ENCODE measurements at places on chromosomes 6 and 20. TPM values are rescaled to one million over a fixed set of nuclear protein-coding genes. Genes with fewer than 3 reads are reported as not detected.
A peak's percentile ranks its signal among the peaks of the same experiment; 100 is the strongest.

GRCh38 chr6:3823671-3824070, 25.5 kb upstream of the FAM50B start:
- DNase-seq: no peak

DNA sequence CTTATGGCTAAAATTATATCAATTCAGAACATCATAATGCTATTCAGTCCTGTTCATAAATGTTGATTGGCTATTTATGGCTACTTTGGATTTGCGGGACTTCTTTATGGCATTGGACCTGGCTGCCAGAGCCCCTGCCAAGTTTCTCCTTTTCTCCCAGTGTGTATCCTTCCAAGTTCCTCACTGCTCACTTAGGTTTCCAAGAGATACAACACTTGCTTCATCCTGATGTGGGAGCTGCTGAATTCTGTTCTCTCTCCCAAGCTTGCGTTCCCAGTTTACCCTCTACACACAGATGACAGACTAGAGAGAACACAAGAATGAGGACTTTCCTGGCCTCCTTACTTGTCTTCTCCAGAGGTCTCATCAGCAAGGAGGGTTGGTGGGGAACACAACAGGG, 18.4 kb upstream of the DAAM2 start:
- DNase-seq: no peak

- no peak for DNase-seq
Measured at GRCh38 chr6:129517288-129517687, 192.7 kb downstream of the ARHGAP18 start.

DNA sequence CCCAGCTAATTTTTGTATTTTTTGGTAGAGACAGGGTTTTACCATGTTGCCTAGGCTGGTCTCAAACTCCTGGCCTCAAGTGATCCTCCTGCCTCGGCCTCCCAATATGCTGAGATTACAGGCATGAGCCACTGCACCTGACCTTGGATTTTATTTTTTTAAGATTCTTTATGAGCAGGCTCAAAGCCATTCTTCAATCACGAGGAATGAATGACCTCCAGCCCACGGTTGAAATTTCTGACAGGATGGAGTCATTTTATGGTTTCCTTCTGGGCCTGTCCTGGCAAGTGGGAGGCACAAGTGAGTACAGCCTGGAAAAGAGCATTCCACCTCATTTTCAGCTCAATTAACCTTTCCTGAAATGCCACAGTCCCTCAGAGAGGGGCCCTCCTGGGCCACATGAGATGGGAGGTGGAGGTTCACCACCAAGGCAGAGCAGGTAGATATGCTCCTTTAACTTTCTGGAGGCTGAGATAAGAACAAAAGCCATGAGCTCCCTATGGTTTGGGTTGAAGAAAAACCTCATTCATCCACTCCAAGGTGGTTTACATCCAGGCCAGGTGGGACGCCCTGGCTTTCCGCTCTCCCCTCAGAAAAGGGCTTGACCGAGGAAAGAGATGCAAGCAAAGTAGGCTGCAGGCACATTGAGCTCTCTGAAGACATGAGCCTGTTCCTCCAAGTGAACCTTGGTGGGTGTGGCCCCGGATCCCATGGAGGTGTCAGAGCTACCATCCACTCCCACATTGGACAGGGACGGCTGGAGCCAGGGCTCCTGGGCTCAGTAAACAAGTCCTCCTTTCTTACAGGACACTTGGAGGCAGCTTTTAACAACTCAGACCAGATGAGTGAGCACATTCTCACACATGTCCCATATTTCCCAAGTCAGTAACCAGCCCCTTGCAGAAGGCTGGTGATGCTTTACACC, 208.5 kb upstream of the SSTR4 start:
- DNase-seq: no peak

GRCh38 chr6:131736003-131736596, 25.3 kb upstream of the CTAGE9 start:
- peak; percentile 23 for DNase-seq

The ZSCAN23 gene
- 1.3 TPM for total RNA-seq

DNA sequence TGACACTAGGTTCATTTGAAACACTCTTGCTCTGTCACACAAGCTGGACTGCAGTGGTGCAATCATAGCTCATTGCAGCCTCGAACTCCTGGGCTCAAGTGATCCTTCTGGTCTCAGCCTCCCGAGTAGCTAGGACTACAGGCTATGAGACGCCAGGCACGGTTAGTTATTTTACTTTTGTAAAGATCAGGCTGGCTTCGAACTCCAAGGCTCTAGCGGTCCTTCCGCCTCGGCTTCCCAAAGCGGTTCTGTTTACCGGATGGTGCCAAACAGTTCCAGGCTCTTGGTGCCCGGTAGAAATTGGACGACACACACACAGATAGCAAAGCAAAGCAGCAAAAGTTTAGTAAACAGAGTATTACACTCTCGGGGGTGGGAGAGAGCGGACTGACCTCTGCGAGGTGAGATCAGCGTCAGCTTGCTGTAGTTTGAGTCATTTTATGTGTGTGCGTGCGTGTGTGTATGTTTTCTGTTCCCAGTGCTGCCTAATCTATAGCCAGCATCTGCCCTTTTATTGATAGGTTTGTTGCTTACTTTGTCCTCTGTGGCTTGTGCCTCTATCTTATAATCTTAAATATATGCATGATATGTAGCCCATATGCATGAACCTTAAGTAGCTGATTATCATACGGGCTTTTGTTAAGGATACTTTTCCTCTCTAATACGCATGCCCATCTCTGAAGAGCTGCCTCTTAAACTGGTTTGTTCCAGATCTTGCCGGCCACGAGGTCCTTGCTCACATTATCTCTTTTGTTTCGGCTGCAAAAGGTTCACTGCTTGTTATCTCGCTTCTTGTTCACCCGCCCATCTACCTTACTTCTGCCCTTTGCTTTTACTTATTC, 75.2 kb downstream of the OR2B2 start:
- DNase-seq: peak; percentile 59

GRCh38 chr6:16402581-16402900, 164.2 kb downstream of the GMPR start:
- no peak for DNase-seq

The C4A gene
- 92.1 TPM for total RNA-seq

DNA sequence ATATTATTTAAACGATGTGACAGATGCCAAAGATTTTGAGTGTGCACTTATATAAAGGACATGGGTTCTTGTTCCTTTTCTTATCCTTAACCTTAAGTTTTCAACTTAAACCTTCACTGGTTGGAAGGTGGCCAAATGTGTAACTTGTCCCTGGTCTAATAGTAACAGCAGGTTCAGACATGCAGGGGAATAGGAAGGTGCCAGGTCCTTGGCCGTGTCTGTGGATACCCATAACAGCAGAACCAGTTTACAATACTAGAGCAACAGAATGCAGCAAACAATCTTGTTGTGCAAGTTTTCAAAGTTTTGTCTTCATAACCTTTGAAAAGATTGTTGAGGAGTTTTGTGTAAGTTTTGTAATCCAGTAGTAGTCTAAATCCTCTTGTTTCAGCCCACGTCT, 4.4 kb downstream of the MYB start:
- DNase-seq: no peak

DNA sequence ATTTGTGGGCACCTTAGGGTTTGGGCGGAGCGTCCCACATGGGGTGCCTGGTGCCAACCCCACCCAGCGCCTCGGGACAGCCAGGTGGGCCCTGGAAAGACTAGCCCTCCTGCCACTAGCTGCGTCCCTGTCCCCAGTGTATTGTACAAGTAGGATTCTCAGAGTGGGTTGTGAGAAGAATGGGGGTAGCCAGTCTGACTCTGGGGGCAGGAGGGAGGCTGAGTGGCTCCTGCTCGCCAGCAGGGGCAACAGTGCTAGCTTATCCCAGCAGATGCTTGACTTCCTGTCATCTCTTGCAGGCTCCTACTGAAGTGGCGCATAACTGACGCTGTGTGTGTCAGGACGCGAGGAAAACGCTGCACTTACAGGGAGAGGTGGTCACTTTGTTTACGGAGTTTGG, 9.3 kb downstream of the PSMA7 start:
- DNase-seq: peak; percentile 63

The POPDC3 gene
- 47.8 TPM for total RNA-seq

GRCh38 chr20:33948480-33948879, 45.2 kb upstream of the RALY start:
- no peak for DNase-seq

The HRH3 gene
- total RNA-seq: not detected

DNA sequence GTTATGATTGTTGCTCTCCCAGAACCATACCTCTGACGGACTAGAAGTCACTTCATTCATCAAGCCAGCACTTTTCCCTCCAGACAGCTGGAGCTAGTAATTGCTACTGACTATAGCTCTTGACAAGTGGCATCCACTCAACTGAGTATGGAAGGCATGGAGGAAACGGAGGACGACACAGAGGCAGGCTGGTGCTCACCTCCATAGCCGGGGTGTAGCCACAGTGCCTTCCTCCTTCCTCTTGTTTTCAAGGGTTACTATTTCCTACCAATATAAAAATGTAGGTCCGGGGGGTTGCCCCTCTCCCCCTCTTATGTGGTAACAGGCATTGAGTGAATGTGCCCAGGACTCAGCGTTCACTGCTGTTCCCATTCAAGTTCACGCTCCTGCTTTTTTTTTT, 23.5 kb upstream of the FOXC1 start:
- DNase-seq: no peak

- no peak for DNase-seq
Measured at GRCh38 chr6:167560673-167561569, 236.0 kb downstream of the TTLL2 start.

- no peak for DNase-seq
Measured at GRCh38 chr20:37944456-37944981, 41.6 kb downstream of the VSTM2L start.

- DNase-seq: no peak
Measured at GRCh38 chr20:17868151-17868550, 100.4 kb downstream of the SNX5 start.

GRCh38 chr6:42394881-42395620, 56.7 kb downstream of the TRERF1 start:
- no peak for DNase-seq

DNA sequence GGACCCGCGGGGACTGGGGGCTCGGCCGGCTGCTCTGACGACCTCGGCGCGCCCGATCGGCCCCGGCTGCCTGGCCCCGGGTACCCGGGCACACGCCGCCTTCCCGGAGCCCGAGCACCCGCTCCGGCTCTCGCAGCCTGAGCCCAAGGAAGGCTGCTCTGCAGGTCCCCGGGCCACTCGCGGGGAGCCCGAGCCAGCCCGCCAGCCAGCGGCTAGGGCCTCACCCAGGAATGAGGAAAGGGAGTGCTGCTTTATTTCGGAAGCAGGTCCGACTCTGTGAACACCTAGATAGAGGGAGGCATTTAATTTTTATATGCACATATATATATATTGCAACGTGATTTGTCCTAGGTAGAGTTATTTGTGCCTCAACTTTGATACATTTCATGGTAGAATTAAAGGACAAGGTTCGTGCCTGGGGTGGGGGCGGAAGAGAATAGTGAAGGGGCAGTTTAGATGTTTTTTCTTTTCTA, 15.5 kb downstream of the FOXA2 start:
- no peak for DNase-seq

The PAX1 gene
- total RNA-seq: not detected

GRCh38 chr6:168778201-168778600, 337.2 kb downstream of the SMOC2 start:
- peak; percentile 80 for DNase-seq

GRCh38 chr6:129774697-129775447, 64.9 kb upstream of the ARHGAP18 start:
- no peak for DNase-seq

The WFDC11 gene
- total RNA-seq: not detected

- DNase-seq: no peak
Measured at GRCh38 chr6:106908386-106908840, 66.1 kb downstream of the CD24 start.

The PLA2G7 gene
- 0.14 TPM for total RNA-seq

GRCh38 chr20:17762873-17763557, 63.2 kb downstream of the BANF2 start:
- DNase-seq: no peak

The MARCKS gene
- 28.4 TPM for total RNA-seq

GRCh38 chr6:134962421-134962820, 12.5 kb upstream of the ALDH8A1 start:
- no peak for DNase-seq

DNA sequence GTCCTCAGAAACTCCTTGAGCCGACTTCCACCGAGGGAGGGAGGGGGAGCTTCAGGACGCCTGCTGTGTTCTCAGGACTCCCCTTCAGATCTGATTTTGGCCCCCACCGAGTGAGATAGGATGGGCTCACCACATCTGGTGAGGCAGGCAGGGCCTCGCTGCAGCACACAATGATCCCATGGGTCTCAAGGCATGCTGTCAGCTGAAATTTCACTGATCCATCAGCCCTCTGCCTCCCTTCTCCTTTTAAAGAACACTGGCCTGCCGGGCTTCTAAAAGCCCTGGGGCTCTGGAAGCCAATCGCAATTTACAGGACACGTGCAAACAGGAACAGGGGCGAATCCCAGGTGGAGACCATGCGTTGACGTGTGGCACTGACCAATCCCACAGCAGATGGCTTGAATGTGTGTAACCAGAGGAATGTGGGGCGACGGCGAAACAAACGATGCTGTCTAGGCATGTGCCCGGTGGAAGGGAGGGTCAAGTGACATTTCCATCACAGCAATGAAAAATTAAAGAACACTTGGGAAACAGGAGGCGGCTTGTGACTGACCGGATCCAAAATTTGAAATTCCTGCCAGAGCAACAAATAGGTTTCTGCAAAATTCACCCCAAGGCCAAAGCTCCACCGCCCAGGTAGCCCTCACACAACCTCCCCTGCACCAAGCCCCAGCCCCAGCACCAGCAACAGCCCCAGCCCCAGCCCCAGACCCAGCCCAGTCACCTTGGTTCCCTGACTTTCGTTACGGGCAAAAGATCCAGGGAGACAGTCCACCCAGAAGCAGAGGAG, 167.1 kb upstream of the ZNF337 start:
- DNase-seq: no peak
